Activated naive CD4-positive, alpha-beta T cell treated with anti-CD3 and anti-CD28 coated beads for 36 hours (primary cell): ENCODE measurements at places on chromosomes 1 and 21.

GRCh38 chr1:246418565-246419312, 88.3 kb downstream of the SMYD3 start:
- DNase-seq, result no peak

DNA sequence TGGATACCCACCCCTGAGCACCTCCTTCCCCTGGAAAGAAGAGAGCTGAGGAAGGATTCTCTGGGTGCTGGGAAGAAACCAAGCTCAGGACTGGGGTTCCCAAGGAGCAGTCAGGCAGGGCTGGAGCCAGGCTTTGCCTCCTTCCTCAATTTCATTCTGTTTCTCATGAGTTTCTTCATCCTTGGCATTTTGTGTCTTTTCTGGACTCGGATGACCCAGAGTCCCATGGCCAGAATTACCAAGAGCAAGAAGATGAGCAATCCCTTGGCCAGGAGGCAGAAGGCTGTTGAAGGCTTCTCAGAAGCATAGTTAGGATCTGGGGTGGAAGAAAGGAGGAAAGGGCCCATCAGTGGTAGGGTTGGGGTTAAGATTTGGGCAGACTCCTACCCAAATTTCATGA, 2.5 kb downstream of the SLAMF9 start:
- no peak for DNase-seq

GRCh38 chr1:150798525-150798924, 9.5 kb downstream of the CTSK start:
- DNase-seq, result no peak

DNA sequence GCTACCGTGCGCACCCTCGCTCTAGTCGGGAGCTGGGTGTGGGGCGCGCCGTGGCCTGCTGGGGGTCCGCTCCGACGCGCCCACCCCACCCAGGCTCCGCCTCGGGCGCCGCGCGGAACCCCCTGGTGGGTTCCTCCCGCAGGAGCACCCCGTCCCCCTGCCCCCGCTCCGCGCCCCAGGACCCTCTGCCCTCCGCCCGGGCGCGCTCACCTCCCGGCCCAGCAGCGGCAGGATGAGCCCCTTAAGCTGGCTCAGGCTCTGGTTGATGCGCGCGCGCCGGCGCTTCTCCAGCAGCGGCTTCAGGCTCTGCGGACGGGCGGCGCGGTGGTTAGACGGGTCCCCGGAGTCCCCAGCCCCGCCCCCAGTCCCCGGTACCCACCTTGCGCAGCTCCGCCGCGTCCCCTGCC, 319 bp downstream of the HES2 start:
- no peak for DNase-seq

- no peak for DNase-seq
Observed at GRCh38 chr1:113760102-113761080, 1.1 kb upstream of the PHTF1 start.

GRCh38 chr1:155207806-155208540, at the start of gene THBS3:
Gene THBS3 (minus strand): TSS chr1:155207897. CDS start chr1:155207876, 21 bp downstream.
- DNase-seq, result no peak

DNA sequence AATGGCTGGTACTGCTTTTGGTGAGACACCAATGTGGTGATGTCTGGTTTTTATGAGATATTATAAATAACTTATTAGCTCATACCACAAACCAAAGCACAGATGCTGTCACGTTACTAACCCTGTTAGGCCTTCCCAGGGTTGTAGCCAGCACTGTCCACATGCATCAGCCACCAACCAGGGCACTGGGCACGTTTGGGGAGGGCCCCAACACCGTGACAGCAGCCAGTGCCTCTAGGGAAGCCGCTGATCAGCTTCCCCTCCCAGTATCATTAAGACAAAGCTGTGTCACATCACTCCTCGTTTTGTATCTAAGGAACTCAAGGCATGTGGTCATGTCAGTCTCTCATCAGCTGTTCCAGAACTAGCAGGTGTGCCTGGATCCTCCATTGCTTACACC, 13.9 kb downstream of the URB1 start:
- no peak for DNase-seq

DNA sequence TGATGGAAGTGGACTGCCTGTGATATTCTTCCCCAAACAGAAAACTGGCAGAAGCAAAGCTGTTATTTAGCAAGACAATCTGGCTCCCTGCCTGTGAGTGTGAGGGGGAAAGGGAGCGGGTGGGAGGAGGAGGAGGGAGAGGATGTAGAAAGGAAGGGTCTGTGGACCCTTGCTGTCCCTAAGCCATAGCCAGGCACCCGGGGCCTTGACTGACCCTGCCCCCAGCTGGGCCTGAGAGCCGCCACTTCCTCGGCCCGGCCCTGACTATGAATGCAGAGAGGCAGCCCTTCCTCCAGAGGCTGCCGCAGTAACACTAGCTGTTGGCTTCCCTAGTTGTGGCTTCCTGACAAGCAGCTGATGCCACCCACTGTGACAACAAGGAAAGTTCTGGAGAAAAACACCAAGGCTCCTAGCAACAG, 13.9 kb downstream of the PLA2G2F start:
- DNase-seq, result no peak

- no peak for DNase-seq
Observed at GRCh38 chr1:198449261-198449660, 91.2 kb downstream of the ATP6V1G3 start.
